ENCODE measurements at places on chromosomes 1 and 21.

- DNase-seq, result no peak
These were observed 31.1 kb upstream of the UAP1 start for GRCh38 chr1:162530307-162530987.

DNA sequence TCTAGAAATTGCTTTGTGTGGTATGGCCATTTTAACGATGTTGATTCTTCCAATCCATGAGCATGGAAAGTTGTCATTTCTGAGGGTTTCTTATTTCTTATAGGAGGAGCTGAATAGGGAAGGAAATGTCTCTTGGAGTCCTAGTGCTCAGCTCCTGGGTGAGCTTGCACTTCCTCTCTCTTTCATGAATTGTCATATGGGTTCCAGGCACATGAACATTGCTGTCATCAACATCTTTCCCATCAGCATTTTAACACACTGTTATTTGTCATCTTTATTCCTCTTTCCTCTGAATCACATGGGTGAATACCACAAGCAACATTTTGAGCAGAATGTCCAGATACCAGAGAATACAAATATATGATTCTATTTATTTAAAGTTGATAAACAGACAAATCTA lies 23.4 kb downstream of the SLAMF6 start:
- no peak for DNase-seq

- DNase-seq, result peak; percentile 55
These were observed 52.4 kb upstream of the GPR157 start for GRCh38 chr1:9181176-9181906.

- no peak for DNase-seq
These were observed 27.4 kb upstream of the KCNJ15 start for GRCh38 chr21:38229260-38229877.

- no peak for DNase-seq
These were observed 182.9 kb downstream of the BACH1 start for GRCh38 chr21:29481641-29482040.
